ENCODE measurements at places on chromosomes 5 and 9. TPM values are rescaled to one million over a fixed set of nuclear protein-coding genes. Genes with fewer than 3 reads are reported as not detected.

Gene MARCHF6
- polyA plus RNA-seq: 132 TPM

Gene CER1
- not detected for polyA plus RNA-seq

Gene NREP
- polyA plus RNA-seq: 519 TPM

Gene ADGRV1
- 0.85 TPM for polyA plus RNA-seq

Gene ZDHHC21
- polyA plus RNA-seq: 14.0 TPM

Gene PRDM12
- not detected for polyA plus RNA-seq

Gene GMCL2
- polyA plus RNA-seq: not detected

Gene TGFBR1
- 25.9 TPM for polyA plus RNA-seq

Gene RRAGA
- polyA plus RNA-seq: 80.9 TPM

Gene GLRA1
- not detected for polyA plus RNA-seq

Data from muscle of arm (tissue), 14 donors.